ENCODE measurements at places on chromosomes 1 and 21.

DNA sequence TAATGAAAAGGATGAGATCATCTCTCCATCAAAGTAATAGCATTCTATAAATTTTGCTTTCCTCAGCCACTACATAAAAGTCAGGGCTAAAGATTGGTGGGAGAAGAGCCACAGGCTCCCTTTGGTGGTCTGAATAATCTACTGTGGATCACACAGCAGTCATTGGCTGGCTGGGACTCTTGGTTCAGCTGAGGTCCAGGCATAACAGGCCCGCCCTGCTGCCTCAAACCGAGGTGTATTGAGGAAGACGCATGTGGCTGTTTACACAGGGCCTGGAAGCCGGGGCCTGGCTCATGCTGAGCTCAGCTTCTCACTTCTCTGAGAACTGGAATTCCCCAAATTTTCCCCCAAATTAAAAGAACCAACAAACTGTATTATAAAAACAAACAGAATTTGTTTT lies 139.2 kb downstream of the PTPRC start:
- no peak for DNase-seq

DNA sequence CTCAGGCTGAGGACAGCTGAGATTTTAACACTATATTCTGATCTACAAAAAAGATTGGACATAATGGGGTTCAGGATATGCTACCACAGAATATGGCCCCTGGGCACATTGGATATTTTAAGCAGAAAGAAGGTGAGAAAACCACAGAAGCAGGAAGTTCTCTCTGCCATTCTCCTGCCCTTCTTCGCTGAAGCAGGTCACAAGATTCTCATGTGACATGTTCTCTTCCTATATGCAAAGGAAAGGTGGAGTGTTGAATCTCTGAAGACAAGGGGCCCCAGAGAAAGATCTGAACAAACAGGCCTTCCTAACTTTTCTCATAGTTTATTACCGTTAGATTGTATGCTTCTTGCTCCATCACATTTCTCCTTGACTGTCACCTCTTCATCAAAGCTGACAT lies 285.7 kb downstream of the S1PR1 start:
- DNase-seq: no peak

DNA sequence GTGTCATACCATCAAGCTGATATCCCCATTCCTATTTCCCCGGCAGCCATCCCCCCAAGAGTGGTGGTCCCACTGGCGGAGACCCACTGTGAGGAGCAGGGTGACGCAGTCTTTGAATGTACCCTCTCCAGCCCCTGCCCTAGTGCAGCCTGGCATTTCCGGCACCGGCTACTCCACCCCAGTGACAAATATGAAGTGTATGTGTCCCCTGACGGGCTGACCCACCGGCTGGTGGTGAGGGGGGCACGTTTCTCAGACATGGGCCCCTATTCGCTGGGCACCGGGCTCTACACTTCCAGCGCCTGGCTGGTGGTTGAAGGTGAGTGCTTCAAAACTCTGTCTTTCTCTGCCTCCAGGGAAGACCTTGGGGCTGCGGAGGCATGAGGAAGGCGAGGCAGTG lies 14.4 kb downstream of the IGFN1 start:
- no peak for DNase-seq

GRCh38 chr21:41425588-41425953 lies 468 bp upstream of the MX1 start:
- no peak for DNase-seq

- no peak for DNase-seq
Observed at GRCh38 chr1:100038660-100039287, 69.0 kb downstream of the SLC35A3 start.

- DNase-seq: no peak
Observed at GRCh38 chr1:4726620-4727341, 72.4 kb downstream of the AJAP1 start.

GRCh38 chr1:18121072-18121820 lies 13.6 kb downstream of the IGSF21 start:
- no peak for DNase-seq

- no peak for DNase-seq
Observed at GRCh38 chr1:44084998-44085675, 33.5 kb upstream of the KLF17 start.

DNA sequence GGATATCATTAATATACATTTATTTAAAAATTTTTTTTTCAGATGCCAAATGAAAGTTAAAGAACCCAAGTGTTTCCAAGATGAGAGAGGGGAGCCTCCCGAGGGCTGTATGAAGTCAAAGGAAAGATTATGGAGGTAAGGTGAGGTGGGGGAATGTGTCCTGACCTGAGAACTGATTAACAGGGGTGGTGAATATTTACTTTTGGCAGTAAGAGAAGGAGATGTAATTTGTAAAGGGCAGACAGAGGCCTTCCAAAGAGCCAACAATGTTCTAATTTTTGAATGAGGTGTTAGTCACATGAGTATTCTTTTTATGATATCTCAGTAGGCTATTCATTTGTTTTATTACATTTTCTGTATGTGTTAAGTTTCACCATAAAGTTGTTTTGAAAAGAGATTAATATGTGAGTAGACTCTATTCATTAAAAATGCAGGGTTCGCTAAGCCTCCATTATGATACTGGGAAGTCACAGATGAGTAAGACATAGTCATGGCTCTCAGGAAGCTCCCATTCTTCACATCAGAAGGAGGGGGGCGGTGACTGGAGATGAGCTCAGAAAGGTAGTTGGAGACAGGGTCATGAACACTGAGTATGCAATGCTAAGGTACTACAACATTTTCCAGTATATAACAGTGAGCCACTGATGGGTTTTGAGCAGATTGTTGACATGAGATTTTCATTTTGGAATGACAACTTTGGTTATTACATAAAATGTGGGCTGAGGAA lies 62.4 kb upstream of the TNFSF18 start:
- DNase-seq: no peak

- no peak for DNase-seq
Observed at GRCh38 chr1:111213412-111213811, 13.0 kb upstream of the DENND2D start.

DNA sequence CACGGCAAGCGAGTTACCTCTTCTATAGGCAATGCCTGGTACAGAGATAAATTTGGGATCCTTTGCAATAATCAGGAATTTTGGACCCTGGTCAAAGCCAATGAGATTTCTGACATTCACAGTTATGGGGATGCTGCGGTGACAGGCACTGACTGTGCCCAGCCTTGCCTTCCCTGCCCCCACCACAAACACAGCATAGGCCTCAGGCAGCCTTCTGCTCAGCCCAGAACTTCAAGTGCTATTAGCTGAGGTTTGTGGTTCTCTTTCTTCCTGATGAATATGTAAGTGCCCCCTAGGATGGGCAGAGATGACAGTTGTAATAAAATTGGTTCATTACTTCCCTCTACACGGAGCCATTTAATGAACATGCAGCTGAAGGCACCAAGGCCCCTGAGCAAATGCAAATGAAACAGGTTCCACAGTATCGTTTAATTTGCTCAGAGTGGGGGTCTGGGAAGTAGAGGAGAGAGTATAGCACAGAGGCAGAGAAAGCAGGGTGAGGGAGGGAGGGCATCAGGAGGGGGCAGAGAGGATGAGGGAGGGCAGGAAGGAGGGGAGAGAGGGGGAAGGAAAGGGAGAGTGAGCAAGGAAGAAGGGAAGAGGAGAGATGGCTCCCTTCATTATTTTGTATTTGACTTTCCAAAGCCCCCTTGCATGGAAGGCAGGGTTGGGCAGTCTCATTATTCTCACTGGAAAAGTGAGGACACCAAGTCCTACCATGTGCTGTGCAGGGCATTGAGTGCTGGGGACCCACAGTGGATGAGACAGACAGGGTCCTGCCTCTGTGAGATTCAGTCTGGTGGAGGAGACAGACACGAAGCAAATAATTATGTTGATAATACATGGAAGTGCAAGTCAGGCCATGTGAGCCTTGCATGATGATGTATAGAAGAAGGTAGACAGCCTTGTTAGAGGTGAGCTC lies 513.0 kb downstream of the PTPRU start:
- no peak for DNase-seq

DNA sequence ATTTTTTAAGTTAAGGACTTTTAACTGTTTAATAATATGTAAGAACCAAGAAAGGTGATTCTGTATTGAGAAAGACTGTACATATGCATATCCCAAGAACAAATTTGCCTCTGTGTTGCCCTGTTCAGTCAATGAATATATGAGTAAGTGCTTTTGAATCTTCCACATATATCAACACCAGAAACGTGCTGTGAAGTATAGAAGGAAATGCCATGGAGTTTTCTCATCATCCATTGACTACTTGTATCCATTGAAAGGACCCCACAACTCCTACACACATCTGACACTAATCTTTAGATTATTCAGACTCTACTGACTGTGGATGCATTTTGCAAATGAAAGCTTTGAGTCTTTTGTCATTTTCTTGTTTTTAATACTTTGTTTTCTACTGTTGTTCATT lies 366.9 kb downstream of the S1PR1 start:
- DNase-seq: no peak

All from NCI-H1092 (cell line).